ENCODE measurements at places on chromosomes 6 and 20. TPM values are rescaled to one million over a fixed set of nuclear protein-coding genes. Genes with fewer than 3 reads are reported as not detected.

The RBPJL gene
- not detected for total RNA-seq

The PTCRA gene
- total RNA-seq: not detected

The STX7 gene
- 58.9 TPM for total RNA-seq

The PRSS16 gene
- not detected for total RNA-seq
